NCI-H2227 treated with DMSO at 0.1 percent for 48 hours (cell line): ENCODE measurements at places on chromosomes 4 and X.

- DNase-seq = no peak
Observed at GRCh38 chr4:151459375-151459774, 50.4 kb downstream of the FHIP1A start.

GRCh38 chr4:53905941-53906377, 158.4 kb downstream of the CHIC2 start:
- DNase-seq = no peak

- DNase-seq = no peak
Observed at GRCh38 chr4:105483840-105484239, 10.0 kb upstream of the PPA2 start.

- DNase-seq = no peak
Observed at GRCh38 chr4:73743281-73743680, 2.9 kb downstream of the CXCL8 start.

GRCh38 chr4:138897811-138898226, 117.8 kb upstream of the NOCT start:
- no peak for DNase-seq

DNA sequence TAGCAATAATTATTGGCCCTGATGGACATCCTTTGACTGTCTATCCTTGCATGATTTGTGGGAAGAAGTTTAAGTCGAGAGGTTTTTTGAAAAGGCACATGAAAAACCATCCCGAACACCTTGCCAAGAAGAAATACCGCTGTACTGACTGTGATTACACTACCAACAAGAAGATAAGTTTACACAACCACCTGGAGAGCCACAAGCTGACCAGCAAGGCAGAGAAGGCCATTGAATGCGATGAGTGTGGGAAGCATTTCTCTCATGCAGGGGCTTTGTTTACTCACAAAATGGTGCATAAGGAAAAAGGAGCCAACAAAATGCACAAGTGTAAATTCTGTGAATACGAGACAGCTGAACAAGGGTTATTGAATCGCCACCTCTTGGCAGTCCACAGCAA, 60.7 kb downstream of the ZFX start:
- no peak for DNase-seq

DNA sequence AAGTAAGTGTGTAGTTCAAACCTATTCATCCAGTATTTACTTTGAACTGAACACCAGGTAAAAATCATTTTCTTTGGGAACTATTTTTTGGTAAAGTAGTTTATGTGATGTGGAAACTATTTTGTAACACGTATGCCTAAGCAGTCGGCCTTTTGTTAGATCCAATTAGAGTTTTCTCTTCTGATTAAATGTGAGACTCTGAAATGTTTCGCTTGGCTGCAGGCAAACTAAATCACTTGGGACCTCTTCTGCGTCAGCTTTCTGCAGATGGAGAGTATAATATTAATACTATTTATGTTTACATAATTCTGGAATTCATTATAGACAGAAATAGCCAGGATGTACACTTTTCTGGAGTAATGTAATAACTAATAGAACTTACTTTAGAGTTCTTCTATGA, 46.9 kb downstream of the BMPR1B start:
- no peak for DNase-seq

DNA sequence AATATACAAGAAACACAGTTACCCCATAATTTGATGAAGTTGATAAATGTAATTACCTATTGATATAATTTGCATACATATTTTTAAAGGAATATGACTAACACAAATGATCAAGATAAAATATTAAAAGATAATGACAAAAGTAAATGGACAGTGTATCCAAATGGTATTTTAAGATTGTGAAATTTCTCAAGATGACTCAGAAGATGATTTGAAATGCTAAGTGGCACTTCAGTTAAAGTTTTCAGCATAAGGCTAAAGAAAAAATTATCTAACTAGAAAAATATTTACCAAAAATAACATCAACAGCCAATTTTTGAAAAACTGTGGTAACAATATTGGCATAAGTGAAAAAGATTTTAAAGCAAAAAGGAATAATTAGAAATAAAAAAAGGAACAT, 248.4 kb upstream of the NDST4 start:
- no peak for DNase-seq

- no peak for DNase-seq
Observed at GRCh38 chr4:1743975-1744374, 22.7 kb downstream of the TACC3 start.

- DNase-seq = no peak
Observed at GRCh38 chr4:165873298-165874071, 448 bp downstream of the TLL1 start.

DNA sequence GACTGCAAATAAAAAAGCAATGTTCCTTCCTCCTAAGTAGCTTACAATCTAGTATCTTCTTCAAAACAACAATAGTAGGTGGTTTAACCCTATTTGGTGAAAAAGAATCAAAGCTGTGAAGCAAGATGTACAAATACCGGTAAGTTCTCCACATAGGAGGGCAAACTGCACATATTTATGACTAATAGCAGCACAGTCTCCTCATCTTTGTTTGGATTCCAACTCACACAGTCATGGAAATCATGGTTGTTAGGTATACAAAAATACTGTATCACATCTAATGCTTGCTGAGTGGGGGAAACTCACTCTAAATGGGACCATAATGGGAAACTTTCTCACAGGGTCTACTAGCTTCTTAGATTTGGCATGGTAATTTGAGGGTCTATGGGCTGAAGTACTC, 597.2 kb downstream of the INPP4B start:
- DNase-seq = no peak

DNA sequence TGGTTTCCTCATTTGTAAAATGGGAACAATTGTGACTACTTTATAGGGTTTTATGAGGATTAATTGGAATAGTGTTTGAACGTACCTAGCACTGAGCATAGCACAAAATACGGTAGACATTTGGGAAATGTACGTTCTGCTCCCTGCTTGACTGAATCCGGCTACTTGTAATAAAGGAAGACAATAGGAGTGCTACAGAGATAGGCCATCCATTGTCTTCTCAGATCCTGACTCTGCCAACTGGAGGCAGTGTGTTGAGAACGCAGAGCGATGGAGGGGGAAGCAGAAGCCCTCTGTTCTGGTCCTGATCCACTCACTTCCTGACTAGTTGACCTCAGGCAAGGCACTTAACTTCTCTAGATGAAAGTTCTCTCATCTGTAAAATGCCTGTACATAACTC, 26.4 kb downstream of the ENPP6 start:
- DNase-seq = no peak

GRCh38 chr4:54032558-54033135, 31.8 kb downstream of the CHIC2 start:
- no peak for DNase-seq
